ENCODE measurements at places on chromosomes 7 and 10.

GRCh38 chr7:77561352-77561751 lies 24.3 kb downstream of the PTPN12 start:
- DNase-seq, result no peak

DNA sequence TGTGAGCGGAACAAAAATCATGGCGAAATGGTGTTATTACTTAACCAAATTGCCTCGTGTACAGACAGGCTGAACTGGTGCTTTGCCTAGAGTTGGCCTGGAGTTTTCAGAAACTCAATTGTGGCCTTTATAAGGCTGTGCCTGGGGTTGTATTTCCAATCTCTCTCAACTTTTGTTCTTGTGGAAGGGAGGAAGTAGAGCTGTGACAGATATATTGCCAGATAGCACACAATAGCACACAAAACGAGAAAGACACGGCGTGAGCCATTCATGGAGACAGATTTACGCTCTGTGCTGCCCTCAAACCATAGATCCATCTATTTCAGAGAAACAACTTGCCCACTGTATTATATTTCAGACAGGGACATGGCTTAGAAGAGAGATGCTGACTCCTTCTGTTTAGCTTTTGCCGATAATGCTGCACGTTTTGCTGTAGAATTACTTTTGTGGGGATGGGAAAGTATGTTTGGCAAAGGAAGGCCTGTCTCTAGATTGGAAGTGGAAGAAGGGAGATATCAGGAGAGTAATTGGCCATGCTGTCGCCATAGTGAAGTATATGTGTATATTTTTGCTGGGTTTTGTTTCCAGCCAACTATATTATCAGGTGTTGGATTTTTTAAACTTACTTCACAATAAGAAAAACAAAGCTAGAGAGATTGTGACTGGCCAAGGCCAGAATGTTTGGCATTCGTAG lies 80.4 kb downstream of the AUTS2 start:
- no peak for DNase-seq

DNA sequence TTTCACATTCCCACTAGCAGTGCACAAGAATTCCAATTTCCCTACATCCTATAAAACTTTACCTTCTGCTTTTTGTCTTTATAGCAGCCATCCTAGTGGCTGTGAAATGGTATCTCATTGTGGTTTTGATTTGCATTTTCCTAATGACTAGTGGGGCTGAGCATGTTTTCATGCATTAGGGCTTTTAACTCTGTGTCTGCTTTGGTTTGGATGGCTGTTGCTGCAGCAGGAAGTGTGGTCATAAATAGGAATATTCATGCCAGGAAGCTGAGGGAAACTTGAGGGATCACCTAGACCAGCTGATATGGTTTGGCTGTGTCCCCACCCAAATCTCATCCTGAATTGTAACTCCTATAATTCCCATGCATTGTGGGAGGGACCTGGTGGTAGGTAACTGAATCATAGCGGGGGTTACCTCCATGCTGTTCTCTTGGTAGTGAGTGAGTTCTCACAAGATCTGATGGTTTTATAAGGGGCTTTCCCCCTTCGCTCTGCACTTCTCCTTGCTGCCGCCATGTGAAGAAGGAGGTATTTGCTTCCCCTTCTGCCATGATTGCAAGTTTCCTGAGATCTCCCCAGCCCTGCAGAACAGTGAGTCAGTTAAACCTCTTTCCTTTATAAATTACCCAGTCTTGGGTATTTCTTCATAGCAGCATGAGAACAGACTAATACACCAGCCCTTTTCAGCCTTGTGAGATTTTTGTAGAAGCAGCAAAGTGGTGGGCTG lies 181.8 kb upstream of the PITRM1 start:
- DNase-seq, result no peak

DNA sequence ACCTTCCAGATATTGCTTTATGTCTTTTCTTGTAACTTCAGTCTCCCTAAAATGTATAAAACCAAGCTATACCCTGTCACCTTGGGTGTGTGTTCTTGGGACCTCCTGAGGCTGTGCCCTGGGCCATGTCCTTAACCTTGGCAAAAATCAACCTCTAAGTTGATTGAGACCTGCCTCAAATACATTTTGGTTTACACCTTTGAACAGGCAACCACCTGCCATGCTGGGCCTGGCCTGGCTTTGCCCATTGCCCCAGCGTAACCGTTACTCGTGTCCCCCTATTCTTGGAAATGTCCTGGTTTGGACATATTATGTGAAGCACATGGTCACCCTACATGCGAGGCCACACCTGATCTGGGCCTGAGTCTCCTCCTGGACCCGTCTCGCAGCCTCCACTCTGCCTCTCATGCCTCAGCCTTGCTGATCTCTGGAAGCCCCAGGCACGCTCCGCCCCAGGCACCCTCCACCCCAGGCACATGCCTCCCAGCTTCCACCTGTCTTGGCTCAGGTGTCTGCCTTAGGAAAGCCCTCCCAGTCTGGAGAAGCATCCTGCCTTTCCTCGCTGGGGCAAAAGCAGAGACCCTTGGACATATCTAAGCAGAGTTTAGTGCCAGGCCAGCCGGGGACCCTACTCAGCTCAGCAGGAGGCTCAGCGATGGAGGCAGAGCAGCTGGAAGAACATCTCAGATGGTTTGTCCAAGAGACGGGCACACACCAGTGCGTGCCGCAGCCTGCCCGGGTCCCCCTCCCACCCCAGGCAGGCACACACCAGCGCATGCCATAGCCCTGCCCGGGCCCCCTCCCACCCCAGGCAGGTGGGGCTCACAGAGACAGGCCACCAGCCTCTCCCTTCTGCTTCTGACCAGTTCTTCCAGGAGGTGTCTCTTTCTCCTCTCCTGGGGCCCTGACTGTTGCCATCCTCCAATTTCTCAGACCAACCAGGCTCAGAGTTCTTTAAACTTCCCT lies 4.0 kb upstream of the VIPR2 start:
- no peak for DNase-seq

DNA sequence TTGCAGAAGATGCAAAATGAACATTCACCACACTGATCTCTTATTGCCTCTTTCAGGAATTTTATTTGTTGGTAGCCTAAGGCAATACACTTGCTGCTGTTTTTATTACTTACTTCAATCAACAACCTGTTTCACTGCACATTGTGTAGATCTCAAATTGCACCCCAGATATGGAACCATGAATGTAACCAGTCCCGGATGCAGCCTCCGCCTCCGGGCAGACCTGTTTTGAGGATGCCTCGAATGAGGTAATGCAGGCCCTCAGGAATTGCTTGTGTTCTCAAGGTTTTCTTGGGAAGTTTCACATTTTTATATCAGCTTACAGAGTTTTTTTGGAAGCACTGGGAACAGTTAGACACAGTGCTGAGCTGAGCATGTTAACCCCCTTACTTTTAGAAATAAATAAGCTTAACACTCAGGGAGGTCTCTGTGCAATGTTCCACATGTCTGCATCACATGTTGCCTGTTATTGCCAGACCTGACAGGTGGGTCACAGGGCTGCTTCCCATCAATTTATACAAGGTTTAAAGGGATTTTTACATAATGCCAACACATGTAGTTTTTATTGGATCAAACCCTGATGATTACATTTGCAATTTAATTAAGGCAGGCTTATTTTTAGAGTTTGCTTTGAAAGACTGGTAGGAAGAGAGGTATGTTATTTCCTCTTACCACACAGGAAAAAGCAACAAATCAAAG lies 193.1 kb upstream of the POM121L12 start:
- DNase-seq, result no peak

- DNase-seq, result no peak
Observed at GRCh38 chr7:48259463-48260280, 88.4 kb downstream of the ABCA13 start.

GRCh38 chr7:19410106-19410505 lies 264.9 kb upstream of the FERD3L start:
- DNase-seq, result no peak

GRCh38 chr7:41809940-41810576 lies 107.2 kb upstream of the INHBA start:
- DNase-seq, result no peak

- no peak for DNase-seq
Observed at GRCh38 chr7:12905671-12906070, 218.2 kb downstream of the ARL4A start.

- no peak for DNase-seq
Observed at GRCh38 chr10:122663516-122664130, 36.0 kb downstream of the C10orf120 start.

- DNase-seq, result no peak
Observed at GRCh38 chr10:124978376-124978725, 36.4 kb downstream of the ZRANB1 start.

DNA sequence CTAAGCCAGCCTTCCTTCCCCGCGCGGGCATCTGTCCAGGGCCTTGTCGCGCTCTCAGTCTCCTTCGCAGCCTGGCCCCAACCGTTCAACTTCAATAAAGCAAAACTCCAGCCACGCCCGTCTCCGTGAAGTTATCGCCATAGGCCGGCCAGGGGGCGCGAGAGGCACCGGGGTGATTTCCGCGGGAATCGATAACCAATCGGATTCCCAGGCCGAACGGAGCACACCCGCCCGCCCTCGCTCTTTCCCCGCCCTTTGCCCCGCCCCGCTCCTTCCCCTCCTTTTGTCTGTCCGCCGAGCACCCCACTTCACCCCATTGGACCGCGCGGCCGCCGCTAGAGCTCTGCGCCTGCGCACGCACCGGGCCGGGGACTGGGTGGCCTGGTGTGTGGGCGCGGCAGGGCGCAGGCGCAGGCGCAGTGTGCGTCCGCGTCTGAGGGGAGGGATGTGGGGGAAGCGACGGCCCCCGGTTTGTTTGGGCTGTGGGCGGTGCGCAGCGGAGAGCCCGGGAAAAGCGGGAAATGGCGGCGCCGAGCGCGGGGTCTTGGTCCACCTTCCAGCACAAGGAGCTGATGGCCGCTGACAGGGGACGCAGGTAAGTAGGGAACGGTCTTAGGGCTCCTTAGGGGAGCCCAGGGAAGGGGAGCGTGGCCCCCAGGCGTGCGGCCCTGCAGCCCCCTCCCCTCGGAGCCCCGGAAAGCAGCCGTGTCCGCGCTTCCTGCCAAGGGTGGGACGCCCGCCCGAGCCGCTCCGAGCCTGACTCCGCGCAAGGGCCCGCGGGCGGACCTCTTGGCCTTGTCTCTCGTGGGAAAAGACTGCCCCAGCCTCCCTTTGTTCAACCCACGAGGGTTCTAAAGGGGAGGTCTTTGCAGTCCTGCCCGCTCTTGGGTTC lies at the start of gene CASP2:
Gene CASP2, plus strand, starts transcription at position 417 of the 892 bp plus-strand sequence. Its CDS starts 105 bp downstream, at position 522.
- peak; percentile 99 for DNase-seq

- DNase-seq, result no peak
Observed at GRCh38 chr7:89477991-89478390, 676.3 kb upstream of the STEAP1 start.

DNA sequence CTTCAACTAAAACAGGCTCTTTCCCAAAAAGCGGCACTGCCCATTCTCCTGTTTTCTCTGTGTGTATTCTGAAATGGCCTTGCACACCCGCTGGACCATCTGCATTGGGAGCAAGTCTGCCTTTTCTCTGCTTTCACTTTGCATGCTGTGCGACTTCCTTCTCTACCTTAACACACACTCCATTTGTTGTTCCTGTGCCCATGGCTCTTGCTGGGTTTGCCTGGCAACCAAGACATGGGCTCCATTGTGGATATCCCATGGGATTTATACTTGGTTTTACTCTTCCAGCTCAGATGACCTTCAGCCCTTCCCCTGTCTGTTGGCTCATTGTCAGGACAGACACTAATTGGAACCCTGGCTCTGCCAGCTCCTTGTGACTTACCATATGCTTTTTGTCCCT lies 465.3 kb downstream of the REEP3 start:
- DNase-seq, result no peak

- no peak for DNase-seq
Observed at GRCh38 chr10:116741391-116742351, 695 bp downstream of the HSPA12A start.

DNA sequence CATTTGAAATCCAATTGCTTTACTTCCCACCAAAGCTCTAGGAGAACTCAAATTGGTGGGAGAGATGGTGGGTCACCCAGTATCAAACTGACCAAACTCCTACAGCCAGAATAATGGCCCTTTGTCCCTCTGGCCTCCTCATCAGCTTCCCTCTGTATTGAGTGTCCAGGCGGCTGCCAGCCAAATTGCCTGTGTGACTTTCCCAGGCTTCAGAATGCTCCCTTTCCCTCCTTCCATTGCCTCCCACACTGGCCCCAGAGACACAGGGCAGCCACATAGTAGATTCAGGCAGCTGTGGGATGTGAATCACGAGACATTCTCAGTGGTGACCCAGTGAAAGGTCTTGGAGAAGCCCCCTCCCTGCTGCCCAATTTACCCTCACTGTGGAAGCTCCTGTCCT lies 12.7 kb upstream of the VDAC2 start:
- DNase-seq, result no peak

DNA sequence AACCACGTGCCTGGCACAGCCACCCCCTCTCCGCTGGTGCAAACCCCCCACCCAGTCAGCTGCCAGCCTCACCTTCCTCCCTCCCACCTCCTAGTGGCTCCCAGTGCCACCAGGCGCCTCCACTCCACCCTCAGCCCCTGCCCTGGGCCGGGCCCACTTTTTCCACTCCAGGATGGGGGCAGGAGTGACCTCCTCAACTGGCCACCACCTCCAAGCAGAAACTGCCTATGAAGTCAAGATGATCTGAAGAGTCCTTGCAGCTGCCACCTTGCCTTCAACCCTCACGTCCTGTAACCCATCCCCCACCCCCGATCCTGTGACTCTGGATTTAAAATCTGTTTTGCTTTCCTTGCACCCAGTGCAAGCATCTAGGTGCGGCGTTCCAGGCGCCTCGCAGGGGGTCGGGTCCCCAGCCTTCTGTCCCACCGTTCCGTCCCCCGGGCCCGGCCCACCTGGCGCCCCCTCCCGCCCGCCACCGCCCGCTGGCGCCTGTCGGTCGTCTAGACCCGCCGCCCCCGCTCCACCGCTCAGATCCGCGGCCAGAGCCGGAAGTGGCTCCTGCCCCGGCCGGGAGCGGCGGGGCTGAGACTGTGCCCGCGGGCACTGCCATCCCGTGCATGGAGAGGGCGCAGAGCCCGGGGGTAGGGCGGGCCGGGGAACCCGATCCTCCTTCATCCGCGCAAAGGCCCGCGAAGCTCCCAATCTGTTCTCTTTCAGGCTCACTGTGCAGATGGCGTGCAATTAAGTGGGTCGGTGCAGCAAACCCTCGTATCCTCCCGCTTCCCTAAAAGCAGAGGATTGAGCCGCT lies 51.2 kb upstream of the GTF2I start:
- DNase-seq, result peak; percentile 70

GRCh38 chr10:116069856-116070255 lies 203.2 kb downstream of the GFRA1 start:
- DNase-seq, result no peak

- DNase-seq, result no peak
Observed at GRCh38 chr10:85916994-85917573, 449.5 kb downstream of the GRID1 start.

DNA sequence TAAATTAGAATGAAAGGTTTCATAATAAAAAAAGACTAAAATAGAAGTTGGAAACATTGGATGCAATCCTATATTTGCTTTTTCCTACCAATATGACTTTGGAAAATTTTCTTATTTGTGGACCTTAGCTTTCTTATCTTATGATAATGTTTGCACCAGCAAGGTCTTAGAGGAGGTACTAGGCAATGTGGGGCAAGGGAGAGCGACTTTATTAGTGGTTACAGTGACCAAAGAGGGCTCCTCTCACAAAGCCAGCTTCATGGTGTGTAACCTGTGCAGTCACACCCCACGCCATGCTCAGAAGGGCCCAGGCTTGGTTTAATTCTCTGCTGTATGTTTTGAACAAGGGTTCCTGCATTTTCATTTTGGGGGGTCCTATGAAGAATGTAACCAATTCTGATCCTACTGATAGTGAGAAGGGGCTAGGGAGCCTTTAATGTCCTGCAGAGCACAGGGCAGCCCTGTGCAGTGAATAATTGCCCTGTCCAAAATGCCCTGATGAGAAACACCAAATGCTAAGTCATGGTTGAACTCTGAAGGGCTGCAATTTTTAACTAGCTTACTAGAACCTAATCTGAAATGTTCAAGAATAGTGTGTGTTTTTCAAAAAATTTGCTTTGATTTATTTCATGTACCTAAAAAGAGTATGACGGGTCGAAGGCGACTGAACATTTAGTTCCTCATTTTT lies 1047.8 kb downstream of the LRMDA start:
- DNase-seq, result no peak
